Fibroblast of the aortic adventitia (primary cell): ENCODE measurements at places on chromosomes 12 and 14.

DNA sequence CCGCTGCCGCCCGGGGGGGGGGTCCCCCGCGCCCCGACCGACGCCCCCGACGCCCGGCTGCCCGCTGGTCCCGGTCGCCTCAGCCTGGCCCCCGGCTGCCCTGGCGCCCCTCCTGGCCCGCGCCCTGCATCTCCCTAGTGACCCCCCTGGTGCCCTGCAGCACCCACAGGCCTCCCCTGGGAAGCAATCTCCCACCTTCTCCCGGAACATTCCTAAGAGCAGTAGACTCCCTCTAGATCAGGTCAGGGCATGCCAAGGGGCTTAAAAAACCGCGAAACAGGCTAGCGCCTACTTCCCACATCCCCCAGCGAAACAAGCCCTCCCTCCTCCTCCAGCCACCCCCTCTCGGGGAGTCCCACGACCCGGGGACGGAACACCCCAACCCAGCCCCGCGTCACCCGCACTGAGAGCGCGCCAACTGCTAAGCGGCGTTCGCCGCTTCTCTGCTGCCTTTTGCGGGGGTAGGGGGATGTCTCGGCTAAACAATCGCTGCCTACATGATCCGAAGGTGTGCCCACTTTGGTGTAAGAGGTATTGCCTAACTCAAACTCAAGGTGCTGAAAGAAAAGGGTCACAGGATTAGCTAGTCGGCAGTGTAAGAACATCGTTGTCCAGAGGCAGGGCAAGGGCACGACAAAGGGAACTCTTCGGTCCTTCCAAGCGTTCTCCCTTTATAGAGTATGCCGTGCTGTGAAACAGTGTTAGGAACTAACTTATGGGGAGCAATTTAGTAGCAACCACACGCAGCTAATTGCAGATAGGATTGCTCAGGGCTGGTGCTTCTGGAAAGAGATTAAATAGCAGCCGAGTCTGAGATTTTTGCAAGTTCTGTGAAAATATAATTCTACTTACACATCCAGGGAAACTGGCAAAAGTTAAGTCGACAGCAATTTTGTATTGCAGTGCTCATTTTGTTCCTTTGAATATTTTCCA lies 619 bp upstream of the NTN4 start:
- peak; percentile 31 for DNase-seq

DNA sequence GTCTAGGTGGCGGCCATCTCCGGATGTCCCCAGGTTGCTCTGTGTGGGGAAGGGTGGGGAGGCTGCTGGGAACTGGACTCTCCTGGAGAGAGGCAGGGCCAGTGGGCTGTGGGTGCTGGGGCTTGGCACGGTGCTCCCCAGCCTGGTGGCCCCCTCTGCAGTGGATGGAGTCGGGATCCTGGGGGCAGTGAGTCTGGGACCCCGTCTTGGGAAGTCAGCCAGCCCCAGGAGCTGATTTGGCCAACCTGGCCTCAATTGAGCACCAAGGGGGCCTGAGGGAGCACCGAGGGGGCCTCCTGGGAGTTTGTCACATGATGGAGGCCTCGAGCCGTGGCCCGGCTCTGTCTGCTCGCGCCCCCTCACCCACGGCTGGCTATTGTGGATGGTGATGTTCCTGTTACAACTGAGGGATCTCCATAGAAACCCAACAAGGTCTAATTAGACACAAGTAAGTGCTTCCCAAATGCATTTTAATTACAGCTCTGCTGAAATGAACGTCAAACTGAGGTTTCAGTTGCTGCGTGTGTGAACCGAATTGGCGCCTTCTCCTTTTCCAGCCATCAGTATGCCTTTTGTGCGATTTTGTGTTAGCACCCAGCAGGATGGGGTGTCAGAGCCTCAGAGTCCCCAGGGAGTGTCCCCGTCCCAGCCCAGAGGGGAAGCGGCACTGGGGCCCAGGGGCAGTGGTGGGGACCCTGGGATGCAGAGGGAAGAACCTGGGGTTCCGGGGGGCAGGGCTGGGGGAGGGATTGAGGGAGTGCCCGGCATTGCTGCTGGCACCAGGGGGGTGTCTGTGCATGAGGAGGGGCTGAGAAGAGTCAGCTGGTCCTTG lies 71.8 kb downstream of the KIF26A start:
- no peak for DNase-seq

GRCh38 chr12:65532764-65533163 lies 254.3 kb downstream of the MSRB3 start:
- DNase-seq: peak; percentile 81

DNA sequence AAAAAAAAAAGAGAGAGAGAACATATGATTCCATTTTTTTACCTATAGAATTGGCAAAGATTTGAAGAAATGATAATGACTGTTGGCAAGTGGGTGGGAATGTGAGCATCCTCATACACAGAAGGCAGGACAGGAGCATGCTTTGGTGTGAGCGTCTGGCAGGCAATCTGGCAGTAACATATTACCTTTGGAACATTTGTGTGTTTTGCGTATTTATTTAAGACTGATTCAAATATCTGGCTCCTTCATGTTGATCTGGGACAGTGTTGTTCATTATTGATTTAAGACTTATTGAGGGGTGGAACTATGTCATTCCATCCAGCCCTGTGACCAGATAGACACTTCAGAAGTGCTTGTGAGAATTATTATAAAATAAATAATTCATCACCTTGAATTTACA lies 53.1 kb downstream of the PPP1R36 start:
- no peak for DNase-seq

DNA sequence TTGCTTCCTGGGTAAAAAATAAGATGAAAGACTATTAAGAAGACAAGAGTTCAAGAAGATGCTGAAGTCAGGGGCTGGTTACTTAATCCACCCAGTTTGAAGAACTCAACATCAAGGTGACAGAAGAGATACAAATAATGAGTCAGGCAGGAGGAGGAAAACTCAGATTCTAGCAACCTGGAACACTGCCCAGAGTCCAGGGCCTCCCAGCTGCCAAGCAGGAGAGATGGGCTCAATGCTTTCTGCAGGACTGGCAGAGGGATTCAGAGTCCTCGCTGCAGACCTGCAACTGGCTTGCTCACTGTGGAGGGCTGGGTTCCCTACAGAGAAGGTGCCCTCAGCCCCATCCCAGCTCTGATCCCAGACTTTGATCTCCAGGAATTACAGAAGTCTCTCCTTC lies 28.6 kb upstream of the CEBPE start:
- DNase-seq: peak; percentile 72

GRCh38 chr14:24863968-24864684 lies 185.8 kb downstream of the STXBP6 start:
- DNase-seq: no peak

GRCh38 chr12:113299619-113300237 lies 35.2 kb downstream of the SLC8B1 start:
- peak; percentile 82 for DNase-seq

GRCh38 chr14:95761436-95761835 lies 47.5 kb upstream of the TCL1A start:
- no peak for DNase-seq

DNA sequence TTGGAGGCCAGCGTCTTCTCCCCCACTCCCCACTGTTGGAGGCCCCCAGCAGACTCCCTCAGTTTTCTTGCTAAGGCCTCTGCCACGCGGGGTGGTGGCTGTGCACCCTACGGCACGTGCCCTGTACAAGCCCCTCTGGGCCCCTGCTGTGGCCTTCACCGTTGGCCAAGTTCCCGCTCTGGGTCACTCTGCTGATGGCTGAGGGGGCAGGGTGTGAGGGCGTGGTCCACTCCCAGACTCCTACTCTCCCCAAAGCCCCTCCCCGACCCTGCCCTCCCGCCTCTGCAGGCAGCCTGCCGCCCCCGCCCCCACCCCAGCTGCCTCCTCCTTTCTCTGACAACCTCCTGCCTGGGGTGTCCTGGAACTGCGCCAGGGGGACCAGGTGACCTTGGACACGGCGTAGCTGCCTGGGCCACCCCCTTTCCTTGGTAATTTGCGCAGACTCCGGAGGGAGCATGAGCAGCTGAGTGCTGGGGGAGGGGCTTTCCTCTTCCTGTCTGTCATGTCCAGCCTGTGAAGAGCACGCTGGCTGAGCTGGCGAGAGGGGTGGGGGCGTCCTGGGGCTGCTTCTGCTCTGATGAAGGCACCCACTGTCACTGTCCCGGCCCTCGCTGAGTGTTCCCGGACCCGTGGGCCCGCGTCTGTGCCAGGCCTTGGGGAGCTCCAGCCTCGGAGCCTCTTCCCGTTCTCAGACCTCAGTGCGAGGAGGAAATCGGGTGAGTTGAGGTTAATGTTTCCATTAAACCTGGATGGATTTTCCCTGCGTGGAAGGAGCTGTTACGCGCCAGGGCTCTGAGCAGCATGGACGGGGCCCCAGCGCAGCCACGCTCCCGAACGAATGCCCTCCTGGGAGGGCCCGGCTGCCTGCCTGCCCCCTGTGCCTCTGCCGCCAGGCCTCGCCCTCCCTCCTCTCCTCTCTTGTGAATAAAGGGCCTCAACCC lies 85.0 kb downstream of the KIF26A start:
- no peak for DNase-seq

- DNase-seq: peak; percentile 83
Measured at GRCh38 chr14:100022772-100023451, 42.3 kb upstream of the EVL start.

- DNase-seq: no peak
Measured at GRCh38 chr12:48235796-48236333, 32.8 kb upstream of the OR10AD1 start.

- no peak for DNase-seq
Measured at GRCh38 chr12:6361834-6362233, 13.5 kb downstream of the SCNN1A start.

DNA sequence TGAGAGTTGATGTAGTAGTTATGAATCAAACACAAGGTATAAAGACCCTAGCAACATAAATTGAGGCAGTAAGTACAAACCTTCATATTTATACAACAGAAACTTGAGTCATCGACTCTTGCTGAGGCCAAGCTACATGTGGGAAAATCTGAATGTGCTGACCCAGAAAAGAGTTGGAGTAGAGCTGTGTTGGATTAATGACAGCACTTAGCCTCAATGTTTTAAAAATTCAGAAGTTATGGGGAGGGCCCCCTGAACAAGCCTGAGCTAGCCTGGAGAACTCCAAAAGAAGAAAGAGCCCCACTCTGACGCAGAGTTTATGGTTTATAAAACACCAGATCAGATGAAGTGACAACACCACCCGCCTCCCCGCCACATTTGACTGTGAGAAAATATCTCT lies 100.0 kb downstream of the DUSP6 start:
- peak; percentile 29 for DNase-seq

DNA sequence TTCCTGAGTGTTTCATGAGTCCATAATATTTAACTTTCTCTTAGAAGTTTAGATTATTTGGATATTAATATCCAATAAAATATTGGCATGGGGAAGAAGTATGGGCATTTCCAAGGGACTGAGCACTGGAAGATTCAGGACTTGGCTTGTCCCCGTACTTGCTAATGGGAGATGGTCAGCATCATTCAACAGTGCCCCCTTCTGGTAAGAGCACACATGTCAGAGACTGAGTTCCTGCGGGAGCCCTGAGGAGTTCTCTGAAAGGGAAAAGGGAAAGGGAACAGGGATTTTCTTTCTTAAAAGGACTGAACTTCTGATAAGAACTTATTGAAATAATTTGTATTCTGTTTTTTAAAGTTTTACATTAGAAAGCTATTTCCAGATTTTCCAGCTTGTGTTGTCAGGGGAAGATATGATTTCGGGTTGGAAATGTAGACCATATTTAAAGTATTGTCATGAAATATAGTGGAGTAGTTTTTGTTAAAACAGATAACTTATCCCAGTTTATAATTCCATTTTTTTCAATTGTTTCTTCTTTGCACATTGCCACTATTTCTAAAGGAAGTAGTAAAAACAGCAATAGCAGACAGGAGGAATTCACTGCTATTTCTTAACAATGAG lies 59.8 kb upstream of the C12orf71 start:
- DNase-seq: peak; percentile 93

- DNase-seq: no peak
Measured at GRCh38 chr12:77213319-77213718, 147.9 kb upstream of the E2F7 start.

DNA sequence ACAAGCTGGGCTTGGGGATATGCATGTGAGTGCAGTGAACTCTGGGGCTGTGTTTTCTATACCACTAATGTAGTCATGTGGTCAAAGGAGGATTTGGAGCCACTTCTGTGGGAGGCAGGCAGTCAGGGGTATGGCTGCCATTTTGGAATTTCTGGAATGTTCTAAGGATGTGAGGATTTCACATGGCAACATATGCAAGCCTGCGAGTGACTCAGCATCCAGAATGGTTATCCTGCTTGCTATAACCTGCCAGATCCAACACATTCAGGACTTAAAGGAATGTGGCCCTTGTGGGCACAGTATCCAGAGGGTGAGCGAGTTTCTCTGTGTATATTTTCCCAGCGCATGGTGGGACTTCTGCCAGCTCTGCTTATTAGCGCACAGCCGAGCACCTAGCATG lies 249.2 kb upstream of the PWP1 start:
- DNase-seq: peak; percentile 82

- no peak for DNase-seq
Measured at GRCh38 chr12:30021051-30021833, 237.5 kb upstream of the TMTC1 start.

DNA sequence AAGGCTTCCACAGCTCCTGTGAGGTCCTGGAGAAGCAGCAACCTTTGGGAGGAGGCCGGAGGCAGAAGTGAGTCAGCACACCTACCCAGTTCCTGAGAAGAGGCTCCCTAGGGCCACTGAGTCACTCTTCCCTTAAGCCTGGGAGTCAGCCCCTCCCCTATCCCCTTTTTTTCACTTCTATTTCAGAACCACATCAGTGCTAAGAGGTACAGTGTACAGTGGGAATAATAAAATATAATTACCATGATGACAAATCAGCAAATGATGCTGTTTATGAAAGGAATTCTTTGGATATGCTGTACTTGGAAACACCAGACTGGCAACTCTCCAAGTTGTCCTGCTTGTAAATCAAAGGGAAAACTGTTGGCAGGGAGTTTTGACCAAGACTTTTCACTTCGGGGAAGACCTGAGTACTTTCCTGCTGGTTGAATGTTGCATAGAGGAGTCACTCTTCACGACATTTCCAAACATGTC lies 7.8 kb upstream of the TBPL2 start:
- DNase-seq: peak; percentile 95

GRCh38 chr14:35927727-35928126 lies 101.6 kb downstream of the BRMS1L start:
- DNase-seq: no peak

DNA sequence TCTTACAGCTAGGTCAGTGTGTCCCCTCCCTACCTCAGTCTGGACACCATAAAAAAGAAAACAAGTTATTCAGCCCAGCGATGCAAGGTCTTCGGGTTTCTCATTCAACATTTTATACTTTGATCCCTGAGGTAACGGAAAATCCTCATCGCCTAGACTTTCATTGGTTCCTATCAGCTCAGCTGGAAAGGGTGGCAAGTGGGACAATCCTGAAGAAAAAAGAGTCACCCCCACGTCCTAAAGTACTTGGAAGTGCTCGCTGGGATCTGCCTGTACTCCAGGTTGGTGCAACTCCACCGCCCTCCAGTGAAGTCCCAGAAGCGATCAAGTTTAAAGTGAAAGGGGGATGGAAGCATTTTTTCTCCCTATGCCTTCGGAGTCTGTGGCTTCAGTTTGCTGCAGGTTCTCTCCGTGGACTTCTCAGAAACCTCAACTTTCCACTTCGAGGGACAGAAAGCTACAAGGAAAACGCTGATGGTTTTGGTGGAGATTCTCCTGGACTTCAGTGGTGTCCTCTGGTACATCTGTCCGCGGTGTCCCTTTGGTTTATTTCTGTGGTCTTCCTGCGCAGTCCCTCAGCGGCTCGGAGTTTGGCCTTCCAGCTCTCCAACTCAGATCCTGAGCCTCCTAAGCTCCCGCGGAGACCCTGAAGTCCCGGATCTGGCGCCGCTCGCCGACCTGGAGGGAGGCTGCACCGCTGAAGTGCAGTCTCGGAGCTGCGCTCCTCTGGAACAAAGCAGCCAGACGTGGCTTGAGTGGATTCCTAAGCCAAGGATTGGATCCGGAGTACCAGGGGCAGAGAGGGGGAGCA lies 1.8 kb upstream of the LRFN5 start:
- DNase-seq: peak; percentile 83
